ENCODE measurements at places on chromosomes 7 and 10.

DNA sequence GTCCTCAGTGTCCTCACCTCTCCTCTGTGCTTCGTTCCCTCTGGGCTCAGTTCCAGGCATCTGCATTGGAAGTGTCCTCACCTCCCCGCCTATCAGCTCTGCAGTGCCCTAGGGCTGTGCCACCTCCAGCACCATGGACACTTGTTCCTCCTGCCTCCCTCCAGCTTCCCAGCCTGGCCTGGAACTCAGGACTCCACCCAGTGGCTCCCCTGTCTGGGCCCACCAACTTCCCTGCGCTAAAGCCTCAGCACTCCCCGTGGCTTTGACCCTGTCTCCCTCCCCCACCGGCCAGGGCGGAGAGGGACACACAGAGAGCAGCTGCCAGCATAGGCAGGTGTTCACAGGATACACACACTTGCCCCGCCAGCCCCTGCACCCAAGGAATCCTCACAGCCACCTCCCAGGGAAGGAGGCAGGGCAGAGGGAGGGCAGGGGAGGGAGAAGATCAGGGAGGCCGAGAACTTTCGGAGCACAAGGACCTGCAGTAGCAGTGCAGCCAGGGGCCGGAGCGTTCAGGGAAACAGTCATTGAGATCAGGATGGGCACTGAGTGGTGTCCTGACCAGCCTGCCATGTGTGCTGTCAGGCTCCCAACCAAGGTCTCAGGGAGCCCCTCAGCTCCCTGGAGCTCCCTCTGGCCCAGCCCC, 31.3 kb downstream of the ANXA8 start:
- no peak for DNase-seq

- DNase-seq = no peak
These were observed 10.7 kb downstream of the A1CF start for GRCh38 chr10:50874723-50875122.

GRCh38 chr10:52019077-52019555, 295.0 kb upstream of the DKK1 start:
- DNase-seq = no peak

- no peak for DNase-seq
These were observed 122.3 kb downstream of the SPDYE5 start for GRCh38 chr7:75614401-75614800.

- no peak for DNase-seq
These were observed 109.6 kb downstream of the KIAA1217 start for GRCh38 chr10:24318517-24318916.
